ENCODE measurements at places on chromosomes 3 and 15.

DNA sequence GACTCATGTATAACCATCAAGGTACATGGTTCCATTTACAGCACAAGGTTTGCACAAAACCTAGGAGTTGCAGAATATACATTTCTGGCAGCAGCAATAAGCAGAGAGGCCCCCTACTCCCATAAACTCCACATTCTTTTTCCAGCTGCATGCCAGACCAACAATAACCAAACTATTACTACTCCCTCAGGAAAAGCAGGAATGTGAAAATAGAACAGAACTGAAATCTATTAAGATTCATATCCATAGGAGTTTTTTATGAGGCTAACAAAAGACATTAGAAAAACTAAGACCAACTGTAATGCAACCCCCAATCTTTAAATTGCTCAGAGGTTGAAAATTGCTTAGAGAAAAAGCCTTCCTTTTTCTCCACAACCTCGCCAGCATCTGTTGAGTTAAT is 27.6 kb upstream of the TOP2B start:
- no peak overlapping the region for H3K27ac ChIP-seq
- H3K27me3 ChIP-seq: peaks cover 20% of the 10 kb centered on the region
- no peak overlapping the region for H3K4me3 ChIP-seq
- no peaks in the 10 kb centered on the region for H3K36me3 ChIP-seq
- H3K4me1 ChIP-seq: no peaks in the 10 kb centered on the region
- DNase-seq: no peak

- H3K27me3 ChIP-seq: peaks cover 13% of the 10 kb centered on the region
- no peaks in the 10 kb centered on the region for H3K36me3 ChIP-seq
- DNase-seq: no peak
- peak overlapping the region; percentile 1 for H3K27ac ChIP-seq
Measured at GRCh38 chr3:157029365-157029790, 130.6 kb downstream of the CCNL1 start.

DNA sequence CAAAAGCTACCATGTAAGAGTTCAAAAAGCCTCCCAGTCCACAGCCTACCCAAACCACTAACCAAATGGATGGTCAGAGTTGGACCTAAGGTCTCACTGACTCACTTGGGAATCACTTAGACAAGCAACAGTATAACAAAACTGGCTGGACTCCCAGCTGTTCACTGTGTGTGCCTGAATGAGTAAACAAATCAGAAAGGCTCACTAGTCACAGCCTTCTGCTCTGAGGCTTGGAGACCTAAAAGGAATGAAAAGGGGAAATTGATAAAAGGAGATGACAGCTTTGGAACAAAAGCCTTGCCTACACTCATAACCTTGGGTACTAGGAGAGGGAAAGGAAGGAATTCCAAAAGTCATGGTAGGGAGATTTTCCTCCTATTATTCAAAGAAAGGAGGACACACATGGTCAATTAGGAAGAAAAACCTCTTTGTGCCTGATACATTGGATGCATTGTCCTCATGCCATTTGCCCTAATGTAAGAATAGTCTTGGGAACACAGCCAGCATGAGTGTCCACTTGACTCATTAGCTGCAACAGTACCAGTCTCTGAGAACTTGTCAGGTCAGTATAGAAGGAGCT is 92.3 kb downstream of the FRMD5 start:
- no peaks in the 10 kb centered on the region for H3K4me1 ChIP-seq
- DNase-seq: no peak
- peaks cover 1% of the 10 kb centered on the region for H3K27me3 ChIP-seq
- H3K27ac ChIP-seq: no peak overlapping the region

DNA sequence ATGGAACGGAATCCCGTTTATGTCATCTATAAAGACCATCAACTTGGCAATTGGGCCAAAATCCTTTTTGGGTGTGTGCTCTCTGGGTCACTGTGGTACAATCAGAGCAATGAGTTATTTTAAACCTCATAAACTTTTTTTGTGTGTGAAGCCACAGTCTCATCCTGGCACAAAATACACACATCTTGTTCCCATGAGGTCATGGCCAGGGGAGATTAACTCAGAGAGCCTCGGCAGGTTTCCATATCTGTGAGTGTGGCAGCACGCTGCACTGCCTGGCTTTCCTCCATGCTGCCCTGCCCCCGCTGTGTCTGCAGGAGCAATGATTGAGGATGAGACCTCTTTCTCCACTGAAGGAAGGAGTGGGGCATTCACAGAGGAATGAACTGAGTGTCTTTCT is 54.0 kb upstream of the DLG1 start:
- no peaks in the 10 kb centered on the region for H3K36me3 ChIP-seq
- no peak overlapping the region for H3K4me3 ChIP-seq
- peaks cover 13% of the 10 kb centered on the region for H3K27me3 ChIP-seq
- DNase-seq: no peak

GRCh38 chr15:35166730-35167359 is 81.8 kb upstream of the NANOGP8 start:
- H3K4me1 ChIP-seq: no peaks in the 10 kb centered on the region
- H3K27me3 ChIP-seq: no peaks in the 10 kb centered on the region
- no peak for DNase-seq
- no peak overlapping the region for H3K27ac ChIP-seq

GRCh38 chr15:101827257-101827656 is 15.3 kb downstream of the OR4F15 start:
- H3K27me3 ChIP-seq: peaks cover 39% of the 10 kb centered on the region
- H3K4me1 ChIP-seq: peaks cover 2% of the 10 kb centered on the region
- no peak for DNase-seq

Measured in naive thymus-derived CD8-positive, alpha-beta T cell (primary cell).